Type B pancreatic cell (in vitro differentiated cells): ENCODE measurements at places on chromosomes 16 and 17.

DNA sequence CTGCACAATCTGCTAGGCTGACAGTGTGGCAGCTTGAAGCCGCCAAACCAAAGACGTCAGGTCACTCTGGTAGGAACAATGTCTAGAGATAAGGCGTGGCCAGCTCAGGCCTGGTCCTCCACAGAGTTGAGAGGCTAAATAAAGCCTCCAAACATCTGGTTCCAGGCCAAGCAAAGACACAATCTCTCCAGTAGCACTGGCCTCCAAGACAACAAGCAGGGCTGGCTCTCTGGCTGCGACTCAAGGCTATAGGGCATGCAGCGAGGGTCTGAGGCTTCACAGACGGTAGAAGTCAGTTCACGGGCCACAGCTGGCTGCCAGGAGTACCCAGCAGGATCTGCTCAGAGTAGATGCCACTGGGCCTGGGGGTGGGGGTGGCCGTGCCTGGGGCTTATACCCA lies 75.6 kb downstream of the ABR start:
- DNase-seq: no peak

DNA sequence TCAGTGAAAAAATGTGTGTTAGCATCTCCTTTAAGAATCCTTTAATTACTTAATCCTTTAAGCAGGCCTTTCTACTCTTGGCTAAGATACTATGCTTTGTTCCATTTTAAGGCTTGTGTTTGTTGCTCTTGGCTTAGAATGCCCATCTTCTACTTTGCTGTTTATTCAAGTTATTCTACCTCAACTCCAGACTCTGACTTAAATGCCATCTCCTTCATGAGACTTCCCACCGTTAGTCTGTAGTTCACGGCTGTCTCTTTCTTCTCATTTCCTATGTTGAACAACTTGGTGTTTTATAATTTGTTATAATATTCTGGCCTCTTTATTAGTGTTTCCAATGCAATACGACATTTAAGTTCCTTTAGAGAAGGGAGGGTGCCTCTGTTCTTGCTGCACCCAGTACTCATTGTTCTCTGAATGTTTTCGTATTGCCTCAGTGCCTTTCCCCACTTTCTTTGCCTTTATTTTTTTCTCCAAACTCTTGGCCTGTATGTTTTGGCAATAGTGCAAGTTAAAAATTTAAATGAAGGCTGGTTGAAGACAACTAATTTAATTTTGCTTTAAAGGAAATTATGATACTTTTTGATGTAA lies 6.1 kb upstream of the KRT10 start:
- no peak for DNase-seq

DNA sequence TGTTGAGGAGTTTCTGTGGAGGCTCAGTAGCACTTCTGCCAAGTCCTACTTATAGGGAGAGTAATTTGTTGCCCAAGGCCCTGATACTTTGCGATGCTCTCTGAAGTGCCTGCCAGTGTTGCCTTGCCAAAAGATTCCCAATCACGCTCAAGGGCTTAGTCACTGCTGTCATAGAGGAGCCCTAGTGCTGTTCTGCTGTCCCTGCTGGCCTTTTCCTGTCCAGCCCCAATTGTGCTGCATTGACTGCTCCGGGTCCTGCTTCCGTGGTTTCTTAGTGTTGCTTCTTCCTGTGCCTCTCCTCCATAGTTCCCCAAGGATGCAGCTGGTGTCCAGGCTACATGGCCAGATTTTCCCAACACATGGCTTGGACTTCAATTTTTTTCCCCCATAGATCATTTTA lies 13.9 kb downstream of the NUP93 start:
- DNase-seq: no peak

GRCh38 chr17:54426296-54426886 lies 474.3 kb upstream of the TOM1L1 start:
- no peak for DNase-seq

GRCh38 chr17:8108972-8109660 lies 9.2 kb downstream of the ALOXE3 start:
- no peak for DNase-seq
